ENCODE measurements at places on chromosomes 4 and X. TPM values are rescaled to one million over a fixed set of nuclear protein-coding genes. Genes with fewer than 3 reads are reported as not detected.

HTR2C gene
- 0.23 TPM for total RNA-seq

MSX1 gene
- total RNA-seq, result 4.0 TPM

NCAPG gene
- total RNA-seq, result 6.0 TPM

IL13RA2 gene
- total RNA-seq, result 4.4 TPM

FGB gene
- 0.28 TPM for total RNA-seq

SSX4 gene
- total RNA-seq, result not detected
